Suprapubic skin (tissue), 4 donors: ENCODE measurements at places on chromosomes 7 and 10. TPM values are rescaled to one million over a fixed set of nuclear protein-coding genes. Genes with fewer than 3 reads are reported as not detected.

DNA sequence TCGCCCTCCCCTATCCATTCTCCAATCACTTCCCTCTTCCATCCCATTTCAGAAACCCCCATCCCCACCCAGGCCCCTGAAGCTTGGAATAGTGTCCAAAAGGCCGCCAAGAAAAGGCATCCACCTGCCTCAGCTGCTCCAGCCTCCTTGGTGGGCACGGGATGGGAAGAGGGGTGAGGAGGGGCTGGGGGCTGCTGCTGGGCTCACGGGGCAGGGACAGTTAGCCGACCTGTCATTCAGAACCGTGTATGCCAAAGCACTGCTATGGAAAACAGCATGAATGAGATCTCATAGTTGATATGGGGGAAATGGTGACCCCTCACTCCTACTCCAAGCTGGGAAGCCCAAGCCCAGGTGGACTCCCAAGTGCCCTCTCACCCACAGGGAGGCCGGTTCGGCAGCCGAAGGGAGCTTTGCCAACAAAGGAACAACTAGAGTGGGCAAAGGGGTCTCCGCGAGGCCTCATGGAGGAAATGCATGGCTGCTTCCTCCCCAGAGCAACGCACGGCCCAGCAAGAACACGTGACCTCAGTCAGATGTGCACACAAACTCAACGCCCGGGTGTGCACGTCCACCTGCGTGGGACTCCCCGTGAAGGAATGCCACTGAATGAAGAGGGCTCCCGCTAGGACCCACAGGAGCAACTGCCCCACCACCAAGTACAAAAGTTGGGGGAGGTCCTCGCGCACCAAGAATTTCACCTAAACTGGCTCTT, 52.5 kb downstream of the EBF3 start:
- DNase-seq, result peak; percentile 27

DNA sequence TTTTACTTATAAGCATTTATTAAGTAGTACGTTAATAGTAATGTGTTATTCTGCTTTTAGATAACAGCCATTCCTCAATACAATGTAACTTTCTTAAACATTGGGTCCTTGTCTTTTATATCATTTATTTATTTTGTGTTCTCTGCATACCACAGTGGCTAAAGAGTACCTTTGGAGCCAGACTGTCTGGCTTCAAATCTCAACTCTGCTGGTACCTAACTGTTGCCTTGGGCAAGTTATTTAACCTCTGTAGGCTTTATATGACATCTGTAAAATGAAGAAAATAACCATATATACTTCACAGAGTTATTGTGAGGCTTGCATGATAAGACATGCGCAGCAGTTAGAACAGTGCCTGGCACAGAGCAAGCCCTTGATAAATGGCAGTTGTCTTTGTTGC, 397.6 kb downstream of the MDFIC start:
- no peak for DNase-seq

DNA sequence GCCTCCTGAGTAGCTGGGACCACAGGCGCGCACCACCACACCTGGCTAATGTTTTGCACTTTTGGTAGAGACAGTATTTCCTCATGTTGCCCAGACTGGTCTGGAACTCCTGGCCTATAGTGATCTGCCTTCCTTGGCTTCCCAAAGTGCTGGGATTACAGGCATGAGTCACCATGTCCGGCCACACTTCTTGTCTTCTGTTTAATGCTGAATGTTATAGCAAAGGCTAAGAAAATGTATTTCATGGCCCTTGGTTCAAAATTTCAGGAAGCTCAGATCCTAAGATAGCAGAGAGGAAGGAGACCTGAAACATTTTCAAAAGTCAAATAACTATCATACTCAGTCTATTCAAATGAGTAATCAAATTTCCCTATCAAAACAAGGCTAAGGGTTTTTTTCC, 229.6 kb downstream of the BAMBI start:
- no peak for DNase-seq

DNA sequence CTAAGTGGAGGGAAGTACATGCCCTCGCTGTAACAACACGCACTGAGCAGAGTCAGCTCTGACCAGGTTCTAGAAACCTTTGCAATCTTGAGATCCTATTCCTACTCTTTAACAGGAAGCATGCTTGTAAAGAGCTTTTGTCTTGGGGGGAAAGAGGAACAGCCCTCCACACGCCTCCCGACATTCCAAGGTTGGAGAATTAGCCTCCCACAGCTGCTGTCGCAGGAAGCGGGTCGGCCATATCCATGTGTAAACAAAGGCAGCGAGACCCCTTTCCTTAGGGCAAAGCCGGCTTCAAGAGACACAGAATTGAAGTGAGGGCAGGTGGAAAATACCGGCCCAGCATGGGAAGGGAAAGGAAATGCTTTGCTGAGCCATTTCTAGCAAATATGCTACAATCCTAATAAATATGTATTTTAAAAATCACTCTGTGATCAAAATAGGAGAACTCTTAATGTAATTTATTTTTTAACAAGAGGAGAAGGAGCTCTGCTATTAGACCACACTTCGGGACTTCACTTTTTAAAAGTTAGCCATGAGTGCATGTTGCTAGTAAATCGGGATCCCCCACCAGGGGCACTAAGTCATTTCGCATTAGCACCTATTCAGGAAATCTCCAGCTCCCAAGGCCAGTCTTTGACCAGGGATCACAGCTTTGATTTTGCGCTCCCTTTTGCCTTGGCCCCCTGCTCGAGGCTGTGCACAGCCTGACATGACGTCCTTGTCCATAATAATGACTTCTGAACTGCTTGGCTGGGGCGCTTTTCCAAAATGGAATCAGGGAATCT, 55.9 kb downstream of the FAM204A start:
- DNase-seq, result no peak

Gene TACC2
- total RNA-seq, result 261 TPM

DNA sequence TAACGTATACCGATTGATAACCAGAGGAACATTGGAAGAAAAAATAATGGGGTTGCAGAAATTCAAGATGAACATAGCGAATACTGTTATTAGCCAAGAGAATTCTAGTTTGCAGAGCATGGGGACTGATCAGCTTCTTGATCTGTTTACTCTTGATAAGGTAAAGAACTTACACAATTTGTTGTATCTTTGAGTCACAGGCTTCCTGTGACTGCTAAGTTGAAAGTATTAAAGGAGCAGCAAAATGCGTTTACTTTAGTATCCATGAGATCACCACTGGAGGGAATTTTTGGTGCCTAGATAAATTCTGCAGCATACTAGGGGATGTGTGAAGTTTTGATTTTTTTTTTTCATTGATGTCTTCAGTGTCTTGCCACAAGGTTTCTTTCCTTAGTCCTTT, 103.6 kb downstream of the BTAF1 start:
- DNase-seq, result no peak

DNA sequence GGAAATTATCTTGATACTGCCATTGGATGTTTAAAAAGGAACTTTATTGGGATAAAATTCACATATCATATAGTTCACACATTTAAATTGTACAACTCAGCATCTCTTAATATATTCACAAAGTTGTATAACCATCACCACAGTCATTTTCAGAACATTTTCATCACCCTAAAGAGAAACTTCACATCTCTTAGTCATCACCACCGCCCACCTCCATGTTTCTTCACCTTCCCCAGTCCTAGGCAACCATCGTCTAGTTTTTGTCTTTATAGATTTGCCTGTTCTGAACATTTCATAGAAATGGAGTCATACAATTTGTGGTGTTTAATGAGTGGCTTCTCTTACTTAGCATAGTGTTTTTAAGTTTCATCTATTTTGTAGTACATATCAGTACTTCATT, 96.6 kb downstream of the ANKRD30A start:
- no peak for DNase-seq

DNA sequence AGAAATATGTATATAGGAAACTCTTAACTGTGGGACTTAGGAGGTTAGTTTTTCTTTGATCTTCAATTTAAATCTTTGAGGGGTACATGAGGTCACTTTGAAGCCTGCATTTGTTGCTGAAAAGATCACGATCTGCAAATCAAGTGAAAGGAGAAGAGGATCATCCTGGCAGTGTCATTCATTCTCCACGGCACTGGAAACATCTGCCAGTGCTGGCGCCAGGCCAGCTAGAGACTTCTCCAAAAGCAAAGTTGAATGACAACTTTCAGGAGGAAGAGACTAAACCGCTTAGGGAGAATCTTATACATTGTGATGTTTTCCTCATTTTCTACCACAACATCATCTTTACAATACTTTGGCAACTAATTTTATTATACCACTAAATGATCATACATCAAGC, 42.5 kb downstream of the MRC1 start:
- DNase-seq, result no peak

DNA sequence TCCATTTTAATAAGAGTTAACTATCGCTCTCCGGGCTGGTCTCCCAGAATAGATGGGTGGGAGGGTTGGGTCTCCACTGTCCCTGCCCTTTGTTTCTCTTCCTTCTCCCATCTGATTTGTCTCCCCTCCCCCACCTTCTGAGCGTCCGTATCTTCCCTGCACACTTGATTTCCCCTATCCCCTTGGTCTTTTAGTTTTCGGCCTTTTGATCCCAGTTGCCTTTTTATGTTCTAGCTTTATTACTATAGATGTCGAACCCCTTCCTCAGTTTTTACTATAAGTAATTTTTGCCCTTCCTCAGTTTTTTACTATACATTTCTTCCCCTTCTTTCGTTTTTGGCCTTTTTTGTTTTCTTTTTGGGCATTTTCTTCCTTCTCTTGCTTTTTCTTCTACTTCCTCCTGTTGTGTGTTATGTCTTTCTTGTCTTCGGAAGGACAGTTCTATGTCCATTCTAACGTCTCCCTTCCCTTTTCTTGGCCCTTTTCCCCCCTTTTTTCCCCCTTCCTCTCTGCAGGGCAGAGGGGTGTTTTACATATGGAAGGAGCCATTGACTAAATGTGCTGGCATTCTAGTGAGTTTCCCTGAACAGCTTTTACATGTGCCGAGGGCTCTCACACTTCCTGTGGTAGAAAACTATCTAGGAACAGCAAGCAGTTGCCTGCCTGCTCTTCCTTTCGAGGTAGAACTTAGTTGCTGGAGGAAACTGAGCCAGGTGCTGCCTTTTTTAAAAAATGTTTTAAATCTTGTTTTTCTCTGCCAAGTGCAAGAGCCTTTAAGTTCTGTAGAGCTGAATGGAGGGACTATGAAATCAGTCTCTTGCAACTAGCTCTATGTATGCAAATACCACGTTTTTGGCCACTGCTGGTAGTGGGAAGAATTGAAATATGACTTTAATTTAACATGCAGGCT, 2.8 kb downstream of the TET1 start:
- no peak for DNase-seq

DNA sequence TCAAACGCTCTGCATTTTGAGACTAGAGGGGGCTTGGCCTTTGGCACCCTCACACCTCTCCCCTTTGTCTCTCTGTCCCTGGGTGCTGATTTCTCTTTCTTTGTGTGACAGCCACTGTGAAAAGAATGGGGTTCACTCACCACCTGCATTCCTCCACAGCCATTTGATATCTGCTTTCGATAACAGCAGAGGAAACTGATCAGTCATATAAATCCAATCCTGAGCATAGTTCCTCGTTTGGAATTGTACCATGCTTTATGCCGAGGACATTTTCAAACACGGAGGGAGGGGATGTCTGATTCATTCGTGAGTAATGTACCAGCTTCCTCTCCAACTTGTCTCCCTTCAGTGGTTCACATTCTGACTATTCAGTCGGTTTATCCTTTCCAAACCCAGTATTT, 15.8 kb downstream of the MET start:
- DNase-seq, result no peak

Gene TIAL1
- total RNA-seq, result 176 TPM

DNA sequence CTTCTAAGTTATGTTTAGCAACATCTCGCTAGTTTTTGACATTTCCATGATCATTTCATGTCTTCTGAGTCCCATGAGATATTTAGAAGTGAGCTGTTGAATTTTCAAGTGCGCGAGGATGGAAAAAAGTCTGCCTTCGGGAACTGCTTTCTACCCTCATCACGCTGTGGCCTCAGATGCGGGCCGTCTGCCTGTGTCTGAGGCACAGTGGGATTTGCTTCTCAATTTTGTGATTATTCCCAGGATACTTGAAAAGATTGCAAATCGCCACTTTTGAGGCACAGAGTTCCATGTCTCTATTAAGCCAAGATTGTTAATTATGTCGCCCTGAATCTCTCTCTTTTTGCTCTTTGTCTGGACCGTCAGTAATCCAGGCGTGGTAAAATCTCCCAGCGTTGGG, 30.8 kb upstream of the NKX6-2 start:
- DNase-seq, result no peak

Gene TMEM213
- total RNA-seq, result 11.4 TPM

Gene PPA1
- total RNA-seq, result 103 TPM

- DNase-seq, result no peak
Observed at GRCh38 chr10:70337201-70337651, 45.2 kb downstream of the LRRC20 start.

DNA sequence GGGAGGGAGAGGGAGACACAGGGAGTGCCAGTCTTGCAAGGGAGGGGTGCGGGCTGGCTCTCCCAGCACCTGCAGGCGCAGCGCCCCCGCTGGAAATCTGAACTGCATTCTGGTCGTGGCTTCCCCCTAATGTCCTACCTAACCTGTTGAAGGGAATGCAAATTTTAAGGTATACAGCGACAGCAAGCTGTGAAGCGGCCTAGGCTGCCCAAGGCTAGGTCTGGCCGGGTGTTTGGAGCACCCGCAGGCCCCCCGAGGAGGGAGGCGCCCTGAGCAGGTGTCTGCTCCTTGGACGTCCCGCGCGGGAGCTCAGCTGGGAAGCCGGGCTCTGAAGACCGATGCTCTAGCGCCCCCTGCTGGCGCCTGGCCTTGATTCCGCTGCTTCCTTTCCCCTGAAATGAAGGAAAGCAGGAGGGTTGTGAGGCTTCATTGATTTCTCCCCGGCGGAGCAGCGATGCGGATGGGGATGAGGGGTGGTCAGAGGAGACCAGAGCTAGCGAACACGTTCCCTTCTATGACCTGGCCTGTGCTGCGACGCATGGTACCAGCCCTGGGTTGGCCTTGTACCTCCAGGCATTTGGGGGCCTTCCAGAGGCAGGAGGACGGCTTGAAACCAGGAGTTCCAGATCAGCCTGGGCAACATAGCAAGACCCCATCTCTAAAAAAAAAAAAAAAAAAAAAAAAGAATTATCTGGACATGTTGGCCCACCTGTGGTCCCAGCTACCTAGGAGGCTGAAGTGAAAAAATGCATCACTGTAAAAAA, 601.3 kb downstream of the GALNT17 start:
- peak; percentile 87 for DNase-seq

DNA sequence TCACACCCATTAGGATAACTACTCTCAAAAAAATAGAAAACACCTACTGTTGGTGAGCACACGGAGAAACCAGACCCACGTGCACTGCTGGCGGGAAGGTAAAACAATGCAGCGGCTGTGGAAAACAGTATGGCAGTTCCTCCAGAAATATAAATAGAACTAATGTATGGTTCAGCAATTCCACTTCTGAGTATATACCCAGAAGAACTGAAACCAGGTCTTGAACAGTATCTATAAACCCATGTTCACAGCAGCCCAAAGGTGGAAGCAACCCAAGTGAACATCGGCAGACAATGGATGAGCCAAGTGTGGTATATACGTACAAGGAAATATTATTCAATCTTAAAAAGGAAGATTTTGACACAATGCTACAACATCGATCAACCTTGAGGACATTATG, 164.7 kb downstream of the ZMYND11 start:
- no peak for DNase-seq

- no peak for DNase-seq
Observed at GRCh38 chr10:34728361-34728760, 86.7 kb downstream of the PARD3 start.
